Fibroblast of pulmonary artery (primary cell): ENCODE measurements at places on chromosomes 1 and 21.

DNA sequence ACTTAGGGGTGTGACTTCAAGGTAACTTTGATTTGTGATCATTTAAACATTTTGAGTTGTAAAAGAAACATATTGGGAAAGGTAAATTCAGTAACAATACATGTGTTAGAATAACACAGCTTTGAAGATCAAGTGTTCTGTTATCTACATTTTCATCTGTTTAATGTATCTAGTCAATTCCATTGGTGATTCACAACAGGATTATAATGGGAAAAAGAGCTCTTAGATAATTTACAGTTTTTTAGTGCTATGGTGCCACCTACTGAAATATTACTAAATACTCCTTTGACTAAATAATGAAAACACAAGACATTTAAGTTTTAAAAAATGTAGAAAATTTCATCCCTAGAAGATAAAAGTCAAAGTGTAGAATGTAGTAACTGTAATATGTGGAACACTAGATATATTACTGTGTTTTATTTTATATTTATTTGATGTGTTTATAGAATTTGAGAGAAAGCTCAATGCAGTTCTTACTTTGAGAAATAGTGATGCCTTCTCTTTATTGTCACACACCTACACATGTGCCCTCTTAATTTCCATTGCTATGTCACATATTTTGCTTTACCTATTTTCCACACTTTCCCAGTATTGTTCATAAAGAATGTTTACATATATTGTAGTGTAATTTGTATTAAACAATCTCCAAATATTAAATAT is 47.4 kb downstream of the PTPRC start:
- DNase-seq = peak; percentile 70

DNA sequence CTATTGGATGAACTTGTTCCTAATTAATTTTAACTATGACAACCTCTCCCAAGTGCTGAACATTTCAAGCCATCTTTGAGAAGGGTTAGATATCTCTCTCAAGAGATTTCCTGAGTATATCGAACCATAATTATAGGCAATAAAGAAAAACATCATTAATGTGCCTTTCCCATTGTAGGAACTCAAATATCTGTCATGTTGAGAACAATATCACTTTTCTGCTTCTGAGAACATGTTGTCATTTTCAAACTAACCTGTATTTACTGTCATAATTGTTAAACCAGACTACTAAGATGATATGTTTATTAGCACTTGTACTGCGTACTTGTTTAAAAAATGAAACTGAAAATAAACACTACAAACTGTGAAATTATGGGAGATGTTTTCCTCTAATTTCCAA is 4.3 kb downstream of the EPS15 start:
- DNase-seq = no peak

DNA sequence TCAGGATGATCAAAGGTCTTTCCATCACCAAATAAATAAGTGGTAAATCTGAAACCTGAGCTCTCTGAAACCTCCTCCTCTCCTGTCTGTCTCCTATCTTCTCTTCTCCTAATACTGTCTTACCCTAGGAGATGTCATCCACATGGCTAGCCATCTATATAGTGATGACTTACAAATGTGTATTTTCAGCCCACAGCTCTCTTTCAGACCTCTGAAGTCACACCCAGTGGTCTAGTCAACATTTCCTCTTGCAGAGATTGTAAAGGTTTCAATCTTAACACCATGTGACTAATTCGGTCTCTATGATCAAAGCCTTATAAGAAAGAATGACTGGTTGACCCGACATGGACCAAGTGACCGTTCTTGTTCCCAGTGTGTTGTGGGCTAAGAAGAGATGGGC is 63.1 kb upstream of the DPT start:
- no peak for DNase-seq

- no peak for DNase-seq
These were observed 12.3 kb downstream of the INSRR start for GRCh38 chr1:156846643-156847042.

DNA sequence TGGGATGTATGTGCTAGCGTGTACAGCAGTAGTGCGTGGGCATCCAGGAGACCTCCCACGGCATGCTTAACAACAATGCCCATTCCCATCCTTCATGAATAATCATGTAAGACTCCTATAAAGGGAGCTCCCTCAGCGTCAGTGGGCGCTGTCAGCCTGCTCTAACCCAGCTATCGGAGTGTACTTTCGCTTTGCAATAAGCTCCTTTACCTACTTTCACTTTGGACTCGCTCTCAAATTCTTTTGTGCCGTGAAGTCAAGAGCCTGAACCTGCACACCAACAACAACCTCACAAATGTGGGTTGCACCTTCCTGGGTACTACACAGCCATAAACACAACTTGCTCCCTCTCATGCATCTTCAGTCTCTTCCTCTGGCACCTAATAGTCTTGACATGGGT is 114.8 kb upstream of the PAXBP1 start:
- DNase-seq = no peak

DNA sequence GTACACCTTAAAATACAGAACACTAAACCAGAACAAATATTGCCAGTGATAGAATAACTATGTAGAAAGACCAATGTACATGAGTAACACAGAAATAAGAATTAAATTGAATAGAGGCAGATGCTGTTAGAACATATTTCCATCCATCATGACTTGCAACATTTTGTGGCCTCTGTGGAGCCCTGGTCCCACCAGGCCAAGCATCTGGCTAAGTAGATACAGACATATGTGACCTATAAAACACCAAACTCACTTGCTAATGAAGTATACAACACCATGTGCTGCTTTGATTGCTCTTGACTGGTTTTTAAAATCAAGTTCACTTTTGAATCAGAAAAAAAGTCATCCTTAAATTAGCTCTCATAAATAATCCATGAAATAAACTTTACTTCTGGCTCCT is 20.5 kb downstream of the SLC19A2 start:
- no peak for DNase-seq

- peak; percentile 75 for DNase-seq
These were observed 7.0 kb upstream of the TRIM45 start for GRCh38 chr1:117128323-117129079.

- no peak for DNase-seq
These were observed 27.6 kb downstream of the CRP start for GRCh38 chr1:159686599-159687299.

DNA sequence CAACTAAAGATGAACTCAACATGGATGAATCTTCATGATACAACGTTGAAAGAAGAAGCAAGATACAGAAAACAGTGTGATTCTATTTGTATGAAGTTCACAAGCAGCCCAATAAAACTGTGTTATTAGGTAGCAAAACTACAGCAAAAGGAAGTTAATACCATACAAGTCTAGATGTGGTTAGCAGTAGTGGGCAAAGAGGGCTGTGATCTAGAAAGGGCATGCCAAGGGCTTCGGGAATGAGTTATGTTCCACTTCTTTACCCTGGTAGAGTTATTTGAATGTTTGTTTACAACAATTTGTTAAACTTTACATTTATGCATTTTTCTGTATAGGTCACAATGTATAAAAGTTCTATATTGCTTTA is 9.2 kb downstream of the TNFRSF9 start:
- DNase-seq = no peak

- peak; percentile 86 for DNase-seq
These were observed 51.5 kb downstream of the PTPRF start for GRCh38 chr1:43582162-43582566.

DNA sequence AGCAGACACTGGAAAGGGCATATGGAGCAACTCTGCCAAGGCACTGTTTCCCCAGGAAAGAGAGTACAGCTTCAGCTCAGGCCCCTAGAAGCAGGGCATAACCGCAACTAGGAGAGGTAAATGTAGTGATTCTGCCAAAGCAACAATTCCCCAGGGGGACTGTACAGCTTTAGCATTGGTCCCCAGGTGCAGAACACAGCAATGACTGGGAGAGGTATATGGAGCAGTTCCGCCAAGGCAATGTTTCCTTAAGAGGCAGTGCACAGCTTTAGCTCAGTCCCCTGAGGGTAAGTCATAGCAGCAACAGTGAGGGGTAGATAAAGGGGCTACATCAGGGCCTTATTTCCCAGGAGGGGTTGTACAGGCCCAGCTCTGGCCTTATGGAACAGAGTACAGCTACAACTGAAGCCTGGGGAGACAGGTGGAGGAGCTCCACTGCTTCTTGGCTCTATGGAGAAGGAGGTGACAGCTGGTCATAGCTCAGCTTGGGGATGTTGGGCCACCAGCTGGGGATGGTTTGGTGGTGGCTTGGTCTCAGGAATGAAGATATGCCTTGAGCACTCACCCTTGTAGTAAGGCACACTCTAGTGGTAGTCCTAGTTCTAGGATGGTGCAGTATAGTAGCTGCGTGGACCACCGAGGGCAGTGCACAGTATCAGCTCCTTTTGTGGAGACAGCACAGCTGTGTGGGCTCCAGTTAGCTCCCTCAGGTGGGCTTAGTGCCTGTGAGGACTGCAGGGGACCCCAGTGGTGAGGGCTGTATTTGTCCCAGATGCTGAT is 582.7 kb downstream of the PTPRC start:
- no peak for DNase-seq

- no peak for DNase-seq
These were observed 6.5 kb upstream of the RGS16 start for GRCh38 chr1:182610606-182611194.

- no peak for DNase-seq
These were observed 38.7 kb downstream of the JUN start for GRCh38 chr1:58745117-58745516.

GRCh38 chr21:33971492-33972013 is 55.9 kb upstream of the ATP5PO start:
- no peak for DNase-seq
